ENCODE measurements at places on chromosomes 16 and 17.
A peak's percentile ranks its signal among the peaks of the same experiment; 100 is the strongest.

GRCh38 chr17:51372345-51373004 lies 112.1 kb downstream of the UTP18 start:
- peak; percentile 13 for DNase-seq

DNA sequence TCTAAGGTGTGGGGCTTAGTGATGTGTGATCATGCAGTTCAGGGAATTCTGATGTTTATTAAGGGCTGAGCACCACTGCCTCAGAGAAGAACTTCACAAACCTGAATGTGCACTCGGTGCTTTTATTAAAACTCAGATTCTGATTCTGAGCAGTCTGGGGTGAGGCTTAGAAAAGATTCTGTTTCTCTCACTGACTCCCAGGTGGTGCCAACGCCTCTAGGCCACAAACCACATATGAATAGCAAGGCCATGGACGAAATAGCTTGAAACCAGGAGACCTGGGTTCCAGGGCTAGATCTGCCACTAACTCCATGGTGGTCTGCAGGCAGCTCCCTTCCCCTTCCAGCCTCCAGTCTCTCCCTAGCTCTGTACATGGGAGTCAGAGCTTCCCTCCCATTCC lies 169.1 kb downstream of the HS3ST3B1 start:
- DNase-seq, result no peak

GRCh38 chr17:8746501-8747236 lies 2.0 kb upstream of the CCDC42 start:
- no peak for DNase-seq

- no peak for DNase-seq
These were observed 68.5 kb downstream of the YPEL2 start for GRCh38 chr17:59399914-59400313.

DNA sequence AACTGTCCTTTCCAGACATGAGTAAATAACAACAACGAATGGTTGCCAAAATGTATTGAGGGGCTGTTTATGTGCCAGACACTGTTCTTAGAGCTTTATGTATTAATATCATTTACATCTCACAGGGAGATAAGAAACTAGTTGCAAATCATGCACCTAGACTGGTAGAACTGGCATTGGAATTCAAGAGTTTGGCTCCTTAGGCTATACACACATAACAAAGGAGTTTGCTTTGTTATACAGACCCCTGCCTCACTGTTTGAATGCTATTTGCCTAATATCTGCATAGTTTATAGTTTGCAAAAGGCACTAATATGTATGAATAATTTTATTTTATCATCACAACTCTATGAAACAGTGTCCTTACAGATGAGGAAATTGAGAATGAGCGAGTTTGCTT lies 100.0 kb downstream of the FTO start:
- no peak for DNase-seq

DNA sequence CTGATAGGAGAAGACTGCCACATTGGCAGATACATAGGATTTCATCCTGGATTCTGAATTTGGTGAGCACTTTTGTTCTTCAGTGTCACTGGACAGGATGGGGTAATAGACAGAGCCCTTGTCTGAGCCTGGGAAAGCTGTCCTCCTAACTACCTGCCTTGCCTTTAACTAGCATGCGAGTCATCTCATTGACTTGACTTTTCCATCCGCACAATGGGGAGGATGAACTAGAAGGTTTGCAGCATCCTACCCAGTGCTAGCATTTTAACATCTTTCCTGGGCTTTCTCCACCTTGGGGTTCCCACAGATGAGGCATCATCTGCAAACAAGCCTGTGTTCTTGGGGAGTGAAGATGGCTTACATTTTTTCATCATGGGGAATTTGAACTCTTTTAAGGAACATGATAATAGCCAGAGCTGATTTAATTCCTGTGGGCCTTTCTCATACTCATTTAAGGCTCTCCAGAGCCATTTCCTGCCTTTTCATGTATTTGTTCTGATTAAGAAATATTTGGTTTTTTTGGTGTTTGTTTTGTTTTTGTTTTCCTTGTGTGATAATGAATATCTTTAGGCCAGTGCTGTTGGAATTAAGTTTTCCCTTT lies 139.5 kb downstream of the MSI2 start:
- no peak for DNase-seq

DNA sequence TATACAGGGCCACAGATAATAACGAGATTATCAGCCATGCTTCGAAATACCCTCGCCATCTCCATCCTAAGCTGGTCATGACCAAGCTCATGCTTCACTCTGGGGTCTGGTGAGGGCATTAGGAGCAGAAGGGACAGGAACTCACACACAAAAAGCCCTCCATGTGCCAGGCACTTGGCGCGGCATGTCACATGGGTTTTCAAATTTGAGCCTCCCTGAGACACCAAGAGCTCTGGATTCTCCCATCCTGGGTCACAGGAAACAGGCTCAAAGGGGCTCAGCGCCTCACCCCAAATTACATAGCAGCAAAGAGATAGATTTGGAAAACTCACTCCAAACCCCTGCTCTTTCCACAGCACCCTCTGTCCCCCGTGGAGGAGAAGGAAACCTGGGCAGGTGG lies 239.5 kb downstream of the GSG1L start:
- DNase-seq, result no peak

DNA sequence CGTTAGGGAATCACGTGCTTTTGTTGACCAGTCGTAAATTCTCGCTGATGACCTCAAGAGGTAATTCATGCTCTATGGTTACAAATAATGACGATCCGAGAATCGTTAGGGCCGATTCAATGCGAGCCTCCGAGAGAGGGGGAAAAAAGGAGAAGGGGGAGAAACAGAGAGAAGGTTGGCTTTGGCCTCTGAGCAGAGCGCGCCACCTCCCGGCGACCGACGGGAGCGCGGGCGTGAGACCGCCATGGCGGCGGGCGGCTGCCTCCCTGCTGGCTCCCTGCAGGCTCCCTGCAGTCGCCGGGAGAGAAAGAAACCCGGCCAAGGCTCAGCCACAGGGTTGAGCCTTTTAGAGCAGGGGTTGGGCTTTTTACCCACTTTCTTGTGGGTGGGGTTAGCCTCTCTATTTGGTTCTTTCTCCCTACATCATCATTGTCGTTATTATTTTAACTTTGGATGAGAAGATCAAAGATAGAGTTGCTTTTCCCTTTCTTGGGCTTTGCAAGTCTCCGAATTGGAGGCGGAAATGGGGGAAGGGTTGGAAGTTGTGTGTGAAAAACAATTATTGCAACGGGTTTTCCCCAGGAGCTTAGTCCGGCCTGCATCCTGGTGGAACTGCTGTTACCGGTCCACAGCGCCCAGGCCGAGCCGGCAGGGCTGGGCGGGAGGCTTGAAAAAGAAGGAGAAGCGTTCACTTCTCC lies 410 bp upstream of the HOXB5 start:
- peak; percentile 84 for DNase-seq

DNA sequence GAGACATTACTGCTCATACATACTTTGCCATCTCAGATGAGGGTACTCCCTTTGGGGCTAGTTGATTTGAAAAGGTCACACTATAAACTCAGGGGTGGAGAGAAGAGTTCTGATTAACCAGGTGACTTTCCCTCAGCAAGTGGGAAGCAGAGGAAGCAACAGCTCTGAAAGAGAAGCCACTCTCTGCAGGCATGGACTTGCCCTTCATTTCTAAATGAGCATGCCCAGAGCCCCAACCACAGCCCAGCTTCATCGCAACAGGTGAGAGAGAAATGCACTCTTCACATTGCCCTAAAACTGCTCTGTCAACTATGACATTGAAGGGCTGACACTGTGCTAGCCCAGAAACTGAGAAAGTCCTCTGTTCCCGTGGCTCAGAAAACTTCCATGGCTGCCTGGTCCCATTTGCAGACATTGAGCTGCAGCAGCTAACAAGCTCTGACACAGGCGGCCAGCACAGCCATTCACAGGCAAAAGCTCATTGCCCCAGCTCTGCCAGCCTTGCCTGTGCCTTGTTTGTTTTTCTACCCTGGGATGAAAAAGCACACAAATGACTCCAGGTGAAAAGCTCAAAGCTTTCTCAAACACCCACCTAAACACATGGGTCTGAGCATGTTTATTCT lies 419.8 kb upstream of the DYNLRB2 start:
- no peak for DNase-seq

DNA sequence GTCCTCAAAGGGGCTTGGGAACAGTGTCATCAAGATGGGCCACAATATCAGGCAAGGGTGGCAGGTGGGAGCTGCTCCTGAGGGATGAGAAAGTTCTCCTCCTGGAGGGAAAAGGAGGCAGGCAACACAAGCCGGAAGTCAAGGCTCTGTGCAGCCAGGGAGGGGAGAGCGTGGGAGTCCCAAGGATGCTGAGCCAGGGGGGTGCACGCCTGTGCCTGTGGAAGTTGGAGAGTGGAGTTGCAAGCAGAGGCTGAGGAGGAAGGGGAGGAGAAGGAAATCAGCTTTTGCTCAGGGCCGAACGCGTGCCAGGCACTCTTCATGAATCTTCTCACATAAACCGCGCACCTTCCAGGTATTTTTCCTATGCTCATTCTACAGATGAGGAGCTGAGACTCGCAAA lies 7.4 kb upstream of the SLC13A2 start:
- no peak for DNase-seq

DNA sequence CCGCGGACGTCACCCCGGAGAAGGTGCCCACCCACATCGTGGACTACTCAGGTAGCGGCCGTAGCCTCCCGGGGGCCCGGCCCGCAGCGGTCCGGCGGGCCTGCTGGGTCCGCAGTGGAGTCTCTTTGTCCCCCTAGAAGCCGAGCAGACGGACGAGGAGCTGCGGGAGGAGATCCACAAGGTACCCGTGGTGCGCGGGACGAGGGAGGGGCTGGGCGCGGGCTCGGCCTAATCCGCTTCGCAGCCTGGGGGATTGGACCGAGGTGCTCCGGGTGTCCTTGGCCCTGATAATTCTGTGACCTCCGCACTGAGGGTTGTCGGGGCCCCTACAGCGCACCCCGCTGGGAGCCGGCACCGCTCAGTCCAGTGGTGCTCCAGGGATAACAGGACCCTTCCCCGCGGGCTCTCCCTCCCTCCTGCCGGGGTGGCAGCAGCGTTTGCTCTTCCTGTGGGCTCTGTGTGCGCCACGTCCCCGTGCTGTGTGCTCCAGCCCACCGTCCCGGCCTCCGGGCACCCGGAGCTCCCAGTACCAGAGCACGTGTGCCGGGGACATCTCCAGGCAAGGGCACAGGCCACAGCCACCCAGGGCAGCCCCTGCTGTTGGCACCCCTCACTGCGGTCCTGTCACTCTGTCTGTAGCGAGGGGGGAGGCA lies 713 bp downstream of the RHOT2 start:
- no peak for DNase-seq

DNA sequence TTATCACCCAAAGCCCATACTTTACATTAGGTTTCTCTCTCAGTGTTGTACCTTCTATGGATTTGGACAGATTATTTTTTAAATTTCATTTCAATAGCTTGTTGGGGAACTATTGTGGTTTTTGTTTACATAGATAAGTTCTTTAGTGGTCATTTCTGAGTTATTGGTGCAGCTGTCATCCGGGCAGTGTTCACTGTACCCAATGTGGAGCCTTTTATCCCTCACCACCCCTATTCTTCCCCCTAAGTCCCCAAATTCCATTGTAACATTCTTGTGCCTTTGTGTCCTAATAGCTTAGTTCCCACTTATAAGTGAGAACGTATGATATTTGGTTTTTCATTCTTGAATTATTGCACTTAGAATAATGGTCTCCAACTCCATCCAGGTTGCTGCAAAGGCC lies 57.5 kb downstream of the SLFN11 start:
- DNase-seq, result no peak

DNA sequence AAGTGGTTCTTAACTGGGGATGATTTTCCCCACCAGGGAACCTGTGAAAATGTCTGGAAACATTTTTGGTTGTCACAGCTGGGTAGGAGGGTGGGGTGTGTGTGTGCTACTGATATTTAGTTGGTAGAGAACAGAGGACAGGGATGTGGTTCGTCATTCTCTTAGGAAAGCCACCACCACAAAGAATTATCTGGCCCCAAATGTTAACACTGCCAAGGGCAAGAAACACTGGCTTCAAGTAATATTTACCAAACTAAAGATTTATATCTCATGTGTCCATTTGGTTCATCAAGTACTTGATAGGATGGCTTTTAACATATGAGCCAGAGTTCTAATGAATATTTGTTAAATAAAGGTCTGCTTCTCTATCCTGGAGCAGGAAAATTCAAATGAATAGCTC lies 19.5 kb downstream of the MPHOSPH6 start:
- no peak for DNase-seq

GRCh38 chr17:74172700-74173099 lies 30.8 kb upstream of the RPL38 start:
- DNase-seq, result no peak

DNA sequence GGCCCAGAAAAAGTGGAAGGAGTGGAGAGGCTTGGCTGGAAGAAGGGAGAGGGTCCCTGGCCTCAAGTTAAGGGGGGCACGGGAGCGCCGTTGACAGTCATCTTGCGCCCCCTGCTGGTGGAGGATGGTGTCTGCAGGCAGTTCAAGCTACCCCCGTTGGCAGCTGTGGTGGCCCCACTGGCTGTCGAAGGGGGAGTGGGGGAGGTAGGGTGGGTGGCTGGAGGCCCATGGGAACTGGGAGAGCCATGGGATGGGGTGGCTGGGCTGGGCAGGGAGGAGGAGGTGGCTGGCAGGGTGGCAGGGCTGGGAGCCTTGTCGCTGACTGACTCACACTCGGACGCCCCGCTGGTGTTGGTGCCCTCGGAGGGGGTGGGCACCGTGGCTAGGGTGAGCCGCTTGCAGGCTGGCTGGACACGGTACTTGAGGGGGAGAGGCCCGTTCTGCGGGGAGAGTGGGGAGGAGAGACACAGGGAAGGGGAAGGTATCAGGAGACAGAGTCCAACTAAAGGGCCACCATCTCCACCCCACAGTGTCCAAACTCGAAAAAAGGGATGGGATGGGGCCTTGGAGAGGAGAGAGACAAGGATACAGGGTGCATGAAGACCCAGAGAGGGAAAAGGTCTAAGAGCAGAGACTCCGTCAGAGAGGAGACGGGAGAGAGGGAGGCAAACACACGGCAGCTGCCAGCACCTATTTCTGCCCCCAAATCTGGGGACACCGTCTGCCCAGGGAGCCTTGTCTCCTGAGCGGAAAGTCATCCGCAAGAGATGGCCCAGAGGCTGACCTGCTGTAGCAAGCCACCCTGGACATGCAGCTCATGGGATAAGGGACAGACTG lies 5.2 kb downstream of the CISD3 start:
- DNase-seq, result peak; percentile 81

- DNase-seq, result no peak
These were observed 21.5 kb downstream of the MRC2 start for GRCh38 chr17:62648956-62649294.

DNA sequence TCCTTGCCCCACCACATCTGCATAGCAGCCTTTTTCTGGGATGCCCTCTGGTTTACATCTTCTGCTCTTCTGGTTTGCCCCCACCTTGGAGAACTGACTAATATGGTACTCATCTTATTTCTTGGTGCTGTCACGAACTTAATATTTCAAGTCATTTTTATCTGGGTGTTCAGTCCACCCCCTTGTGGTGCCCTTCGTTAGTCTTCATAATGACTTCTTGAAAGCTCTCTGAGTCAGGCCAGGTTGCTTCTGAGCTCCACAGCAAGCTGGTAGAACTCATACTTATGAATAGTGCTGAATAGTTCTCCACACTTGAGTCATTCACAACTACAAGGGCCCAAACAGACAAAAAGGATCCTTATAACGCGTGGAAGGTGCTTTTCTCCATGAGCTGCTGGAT lies 35.8 kb upstream of the TEKT3 start:
- DNase-seq, result no peak
